Osteoblast (primary cell): ENCODE measurements at places on chromosomes 1 and 21. TPM values are rescaled to one million over a fixed set of nuclear protein-coding genes. Genes with fewer than 3 reads are reported as not detected.

- no peak overlapping the region for H3K27ac ChIP-seq
- peak; percentile 80 for DNase-seq
- H3K27me3 ChIP-seq: peaks cover 3% of the 10 kb centered on the region
- no peak overlapping the region for H3K4me3 ChIP-seq
- H3K4me1 ChIP-seq: no peaks in the 10 kb centered on the region
Measured at GRCh38 chr1:47785561-47786271, 211.5 kb downstream of the TRABD2B start.

DNA sequence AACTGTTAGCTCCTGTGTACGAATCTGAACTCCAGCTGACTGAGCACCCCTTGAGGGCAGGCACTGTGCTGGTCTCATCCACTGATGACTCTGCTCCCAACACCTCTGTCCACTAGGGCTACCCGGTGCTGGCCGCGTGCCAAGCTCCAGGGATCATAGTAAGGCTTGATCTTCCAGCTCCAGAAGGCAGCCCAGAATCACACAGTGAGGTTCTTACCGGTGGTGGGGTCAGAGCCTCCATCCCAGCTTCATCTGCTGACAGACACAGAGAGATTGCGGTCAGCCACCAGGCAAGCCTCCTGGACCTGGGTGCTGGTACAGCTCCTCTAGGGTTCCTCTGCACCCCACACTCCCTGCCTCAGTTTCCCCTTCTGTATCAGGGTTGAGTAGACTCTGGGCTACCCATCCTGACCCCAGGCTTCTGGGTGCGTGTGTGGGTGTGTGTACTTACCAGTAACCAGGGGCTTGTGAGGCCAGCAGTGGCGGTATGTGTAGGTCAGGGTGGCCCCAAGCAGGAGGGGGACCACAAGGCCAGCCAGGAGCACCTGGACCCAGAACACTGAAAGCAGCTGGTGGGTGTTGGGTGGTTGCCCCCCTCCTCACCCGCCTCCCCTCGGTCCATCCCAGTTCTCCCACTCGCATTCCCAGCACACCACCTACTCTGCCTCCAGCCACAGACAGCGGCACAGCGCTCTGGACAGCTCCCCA is 3.4 kb downstream of the TNFRSF25 start:
- no peaks in the 10 kb centered on the region for H3K4me1 ChIP-seq
- no peak overlapping the region for H3K27ac ChIP-seq
- H3K4me3 ChIP-seq: no peak overlapping the region
- H3K27me3 ChIP-seq: no peaks in the 10 kb centered on the region

DNA sequence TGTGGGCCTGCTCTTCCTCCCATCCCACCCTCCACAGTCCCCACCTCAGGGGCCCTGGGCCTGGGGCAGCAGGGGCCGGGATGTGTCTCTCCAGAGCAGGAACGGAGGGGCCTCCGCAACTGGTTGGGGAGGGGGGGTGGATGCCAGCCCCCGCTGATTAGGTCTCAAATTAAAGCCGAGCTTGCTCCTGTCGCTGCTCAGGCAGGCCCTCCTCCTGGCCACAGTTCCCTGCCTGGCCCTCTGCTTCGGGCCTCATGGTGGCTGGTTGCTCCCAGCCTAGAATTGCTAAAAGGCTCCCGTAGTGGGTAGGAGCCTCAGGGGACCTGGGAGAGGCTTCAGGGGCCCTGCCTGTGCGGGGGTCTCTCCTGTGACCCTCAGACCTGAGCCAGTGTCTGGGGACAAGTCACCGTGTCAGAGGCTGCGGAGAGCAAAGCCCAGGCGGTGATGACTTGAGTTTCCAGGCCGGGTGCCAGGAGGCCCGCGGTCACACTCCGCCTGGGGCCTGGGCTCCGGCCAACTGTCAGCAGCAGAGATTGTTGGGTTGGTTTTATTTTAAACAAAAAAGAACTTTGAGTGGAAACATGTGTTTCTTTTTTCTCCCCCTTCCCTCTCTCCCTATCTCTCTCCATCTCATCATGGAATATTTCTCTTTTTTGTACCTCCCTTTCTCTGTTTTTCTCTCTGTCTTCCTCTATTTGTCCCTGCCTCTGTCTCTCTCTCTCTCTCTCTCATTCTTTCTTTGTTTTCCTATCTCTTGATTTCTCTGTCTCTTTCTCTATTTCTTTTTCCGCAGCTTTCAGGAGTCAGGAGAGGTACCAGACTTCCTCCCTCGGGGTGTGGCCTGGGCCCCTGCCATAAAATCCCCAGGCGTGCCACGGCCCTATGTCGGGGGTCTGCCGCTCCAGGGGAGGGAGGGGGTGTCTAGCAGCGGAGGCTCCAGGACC is 20.0 kb upstream of the EPHA2 start:
- peak overlapping the region; percentile 81 for H3K27ac ChIP-seq
- DNase-seq: peak; percentile 95
- peaks cover 59% of the 10 kb centered on the region for H3K4me1 ChIP-seq
- no peak overlapping the region for H3K4me3 ChIP-seq
- H3K27me3 ChIP-seq: no peaks in the 10 kb centered on the region

Gene KRTAP19-3
- total RNA-seq: not detected in 2 replicates

Gene SEMA4A
- 1.5 and 1.8 TPM in 2 replicates for total RNA-seq

- no peak for DNase-seq
- H3K36me3 ChIP-seq: no peaks in the 10 kb centered on the region
- H3K27ac ChIP-seq: no peak overlapping the region
- H3K4me1 ChIP-seq: no peaks in the 10 kb centered on the region
- no peak overlapping the region for H3K4me3 ChIP-seq
Measured at GRCh38 chr21:14095056-14095455, 115.7 kb downstream of the LIPI start.

DNA sequence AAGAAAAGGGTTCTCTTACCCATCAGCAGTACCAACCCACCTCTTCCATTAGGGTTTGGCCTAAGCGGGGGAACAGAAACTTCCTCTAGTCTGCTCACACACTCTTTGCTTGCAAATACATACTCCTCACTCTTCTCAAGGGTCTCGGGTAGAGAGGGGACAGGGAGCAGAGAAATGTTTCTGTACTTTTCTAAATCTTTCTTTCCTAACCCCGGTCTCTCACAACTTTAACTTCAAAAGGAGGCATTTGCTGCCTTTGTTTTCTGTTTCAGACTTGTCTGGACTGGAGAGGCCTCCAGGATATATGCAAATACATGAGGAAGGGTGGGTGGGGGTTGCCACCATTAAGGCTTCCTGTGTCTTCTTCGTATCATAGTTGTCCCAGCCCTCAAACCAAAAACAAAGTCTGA is 10.5 kb upstream of the LAX1 start:
- no peak overlapping the region for H3K4me3 ChIP-seq
- H3K27ac ChIP-seq: no peak overlapping the region

GRCh38 chr1:54399765-54400164 is 6.4 kb downstream of the SSBP3 start:
- peaks cover 43% of the 10 kb centered on the region for H3K36me3 ChIP-seq
- peaks cover 15% of the 10 kb centered on the region for H3K4me1 ChIP-seq
- DNase-seq: no peak
- H3K4me3 ChIP-seq: no peak overlapping the region
- no peaks in the 10 kb centered on the region for H3K27me3 ChIP-seq

GRCh38 chr1:27099587-27100334 is 55.2 kb downstream of the SLC9A1 start:
- peak; percentile 98 for DNase-seq
- H3K4me3 ChIP-seq: peak overlapping the region; percentile 36
- H3K36me3 ChIP-seq: peaks cover 6% of the 10 kb centered on the region

DNA sequence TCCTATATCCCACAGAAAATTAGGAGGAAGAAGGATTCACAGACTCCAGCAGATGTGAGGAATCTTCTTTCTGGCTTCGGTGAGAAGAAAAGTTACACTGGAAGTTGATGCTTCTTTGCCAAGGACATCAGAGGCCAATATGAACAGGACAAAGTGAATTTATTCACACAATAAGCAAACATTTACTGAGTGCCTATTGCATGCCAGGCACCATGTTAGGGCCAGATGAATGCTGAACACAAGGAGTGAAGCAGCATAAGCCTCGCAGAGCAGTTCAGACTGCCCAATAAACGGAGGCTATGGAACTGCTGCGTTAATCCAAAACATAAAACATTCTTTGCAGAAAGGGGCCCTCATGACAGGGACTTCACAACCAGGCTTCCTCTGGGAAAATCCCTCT is 114.6 kb downstream of the LMX1A start:
- no peak overlapping the region for H3K4me3 ChIP-seq
- no peaks in the 10 kb centered on the region for H3K36me3 ChIP-seq
- DNase-seq: no peak

DNA sequence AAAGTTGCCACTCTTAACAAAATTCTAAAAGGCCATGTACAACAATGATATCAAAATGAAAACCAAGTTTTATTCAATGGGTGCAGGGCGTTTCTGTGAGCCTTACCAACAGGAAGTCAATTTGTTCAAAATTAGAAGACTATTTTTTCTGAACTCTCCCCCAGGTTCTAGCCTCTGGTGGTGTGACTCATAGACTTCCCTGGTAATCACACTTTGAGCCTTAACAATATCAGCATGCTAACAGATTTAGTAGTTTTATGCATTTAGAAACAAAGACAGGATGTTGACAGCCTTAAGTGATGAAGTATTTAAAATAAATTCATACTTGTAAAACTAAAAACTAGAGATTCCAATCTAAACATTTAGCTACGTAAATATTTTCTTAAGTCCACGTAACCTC is 88.4 kb downstream of the LRRC8C start:
- H3K4me3 ChIP-seq: no peak overlapping the region
- H3K27ac ChIP-seq: no peak overlapping the region
- DNase-seq: no peak
- no peaks in the 10 kb centered on the region for H3K36me3 ChIP-seq
- no peaks in the 10 kb centered on the region for H3K27me3 ChIP-seq
- peaks cover 24% of the 10 kb centered on the region for H3K4me1 ChIP-seq

Gene HSPB7
- total RNA-seq: 4.1 and 6.9 TPM in 2 replicates

Gene EPHA10
- not detected in 2 replicates for total RNA-seq

DNA sequence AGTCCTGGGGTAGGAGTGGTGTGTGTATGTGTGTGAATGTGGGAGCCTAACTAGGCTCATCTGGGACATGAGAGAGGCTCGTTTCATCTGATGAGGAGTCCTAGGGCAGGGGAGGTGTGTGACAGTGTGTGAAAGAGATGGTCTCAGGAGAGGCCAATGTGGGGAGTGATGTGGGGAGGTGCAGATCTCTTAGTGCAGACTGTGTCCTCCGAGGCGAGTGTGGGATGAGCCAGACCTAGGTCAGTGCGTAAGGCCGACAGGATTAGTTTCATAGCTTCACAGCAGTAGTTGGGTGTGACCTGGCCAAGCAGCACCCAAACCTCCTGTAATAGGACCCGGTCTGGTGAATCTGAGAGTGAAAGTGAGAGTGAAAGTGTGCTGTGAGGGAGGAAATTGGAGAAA is 94.7 kb downstream of the LIPI start:
- no peak overlapping the region for H3K27ac ChIP-seq
- no peak for DNase-seq
- H3K4me1 ChIP-seq: no peaks in the 10 kb centered on the region
- H3K27me3 ChIP-seq: no peaks in the 10 kb centered on the region
- no peak overlapping the region for H3K4me3 ChIP-seq

DNA sequence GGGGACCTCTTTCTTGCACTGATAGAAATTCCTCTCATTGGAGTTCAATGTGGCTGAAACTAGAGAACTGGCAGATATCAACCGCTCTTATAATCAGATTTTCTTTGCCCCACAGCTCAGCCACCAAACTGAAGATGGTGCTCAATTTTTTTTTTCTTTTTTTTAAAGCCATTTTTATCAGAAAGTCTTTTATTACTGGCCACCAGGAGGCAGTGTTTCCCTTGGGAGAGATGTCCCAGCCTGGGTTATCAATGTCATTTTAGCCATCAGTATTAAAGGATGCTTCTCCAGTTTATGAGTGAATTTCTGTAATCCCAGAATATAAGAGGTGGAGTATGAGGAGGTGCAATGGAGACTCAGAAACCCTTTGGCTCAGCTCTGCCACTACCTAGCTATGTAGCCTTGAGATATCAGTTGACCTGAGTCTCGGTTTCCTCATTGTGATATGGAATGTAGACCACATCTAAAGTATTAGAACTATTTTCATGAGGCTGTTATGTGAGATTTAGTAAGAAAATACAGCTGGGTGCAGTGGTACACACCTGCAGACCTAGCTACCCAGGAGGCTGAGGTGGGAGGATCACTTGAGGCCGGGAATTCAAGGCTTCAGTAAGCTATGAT is 27.6 kb downstream of the CD244 start:
- no peaks in the 10 kb centered on the region for H3K4me1 ChIP-seq
- H3K27ac ChIP-seq: no peak overlapping the region

DNA sequence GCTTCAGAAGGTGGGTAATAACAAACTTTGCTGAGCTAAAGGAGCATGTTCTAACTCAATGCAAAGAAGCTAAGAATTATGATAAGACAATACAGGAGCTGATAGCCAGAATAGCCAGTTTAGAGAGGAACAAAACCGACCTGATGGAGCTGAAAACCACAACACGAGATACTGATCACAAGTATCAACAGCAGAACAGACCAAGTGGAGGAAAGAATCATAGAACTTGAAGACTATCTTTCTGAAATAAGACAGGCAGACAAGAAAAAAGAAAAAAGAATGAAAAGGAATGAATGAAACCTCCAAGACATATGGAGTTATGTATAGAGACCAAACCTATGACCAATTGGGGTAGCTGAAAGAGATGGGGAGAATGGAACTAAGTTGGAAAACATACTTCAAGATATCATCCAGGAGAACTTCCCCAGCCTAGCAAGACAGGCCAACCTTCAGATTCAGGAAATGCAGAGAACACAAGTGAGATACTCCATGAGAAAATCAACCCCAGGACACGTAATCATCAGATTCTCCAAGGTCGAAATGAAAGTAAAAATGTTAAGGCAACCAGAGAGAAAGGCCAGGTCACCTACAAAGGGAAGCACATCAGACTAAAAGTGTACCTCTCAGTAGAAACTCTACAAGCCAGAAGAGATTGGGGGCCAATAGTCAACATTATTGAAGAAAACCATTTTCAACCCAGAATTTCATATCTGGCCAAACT is 20.5 kb downstream of the CD84 start:
- H3K36me3 ChIP-seq: no peaks in the 10 kb centered on the region
- no peak for DNase-seq
- no peaks in the 10 kb centered on the region for H3K27me3 ChIP-seq

Gene FTCD
- 0.29 and 0.36 TPM in 2 replicates for total RNA-seq

DNA sequence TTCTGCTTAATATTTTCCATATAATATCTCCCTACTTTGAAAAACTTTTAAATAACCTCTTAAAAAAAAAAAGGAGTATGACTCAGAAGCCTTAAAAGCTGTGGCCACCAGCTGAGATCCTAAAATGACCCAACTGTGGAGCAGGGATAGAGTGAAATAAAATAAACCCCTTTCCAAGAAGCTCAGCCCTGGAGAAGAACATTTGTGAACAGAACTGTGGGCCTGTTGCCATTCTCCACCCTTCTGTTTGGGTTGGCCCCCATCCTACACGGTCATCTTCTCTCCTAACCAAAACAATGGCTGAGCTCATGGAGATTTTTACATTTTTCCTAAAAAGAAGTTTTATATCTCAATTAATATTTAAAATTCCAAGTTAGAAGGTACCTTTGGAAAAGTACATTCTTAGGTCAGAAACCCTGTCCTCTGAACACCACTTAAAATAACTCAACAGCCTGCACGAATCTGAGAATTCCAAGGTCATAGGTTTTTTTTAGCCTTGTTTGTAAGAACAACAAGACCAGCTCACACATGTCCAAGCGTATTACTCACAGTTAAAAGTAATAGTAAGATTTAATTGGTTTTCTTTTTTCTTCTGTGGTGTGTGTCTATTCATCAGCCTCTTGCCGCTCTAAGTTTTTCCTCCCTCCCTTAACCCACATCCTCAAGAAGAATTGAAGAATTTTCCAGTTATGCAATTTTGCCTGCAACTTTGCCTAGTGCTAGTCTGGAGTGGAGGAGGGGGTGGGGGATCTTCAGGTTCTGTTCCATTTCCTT is 107.7 kb upstream of the ERRFI1 start:
- peak overlapping the region; percentile 63 for H3K4me3 ChIP-seq
- peak overlapping the region; percentile 90 for H3K27ac ChIP-seq
- no peaks in the 10 kb centered on the region for H3K27me3 ChIP-seq
- no peaks in the 10 kb centered on the region for H3K36me3 ChIP-seq
